ENCODE measurements at places on chromosomes 12 and 14.

GRCh38 chr12:14768823-14769405 is 34.4 kb downstream of the WBP11 start:
- peak; percentile 65 for DNase-seq

DNA sequence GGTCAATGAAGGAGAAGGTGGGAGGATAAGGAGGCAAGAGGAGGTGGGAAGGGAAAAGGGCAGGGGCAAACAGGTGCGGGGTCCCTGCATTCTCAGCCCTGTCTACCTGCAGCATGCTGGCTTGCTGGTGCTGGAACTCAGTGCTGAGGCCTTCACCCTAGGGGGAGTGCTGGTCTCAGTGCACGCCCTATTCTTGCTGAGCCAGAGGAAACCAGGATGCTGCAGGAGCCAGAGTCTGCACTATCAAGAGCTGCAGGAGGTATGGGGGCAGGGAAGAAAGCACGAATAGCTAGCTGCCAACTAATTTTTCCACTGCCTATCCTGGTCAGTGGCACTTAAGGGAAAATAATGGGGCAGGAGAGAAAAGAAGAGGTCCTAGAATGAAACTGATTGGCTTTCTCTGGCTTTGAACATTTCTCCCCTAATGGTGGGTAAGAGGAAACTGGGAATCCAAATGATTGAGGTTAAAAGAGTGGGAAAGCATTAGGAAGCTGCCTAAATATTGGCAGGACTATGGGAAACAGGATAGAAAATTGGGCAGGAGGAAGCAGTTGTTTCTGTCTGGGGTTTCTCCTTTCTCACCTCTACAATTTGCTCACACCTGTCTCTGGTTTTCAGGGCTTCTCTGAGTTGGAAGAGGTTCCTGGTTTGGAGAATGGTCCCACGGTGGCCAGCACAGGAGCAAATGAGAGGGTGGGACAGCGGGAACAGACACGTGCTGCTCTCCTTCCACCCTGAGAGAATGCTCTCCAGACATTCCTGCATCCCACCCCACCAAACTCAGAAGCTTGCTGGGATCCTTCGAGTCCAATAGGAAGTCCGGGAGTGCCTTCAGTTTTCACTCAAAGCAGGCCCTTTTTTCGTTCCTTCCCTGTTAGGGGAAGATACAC is 1.9 kb downstream of the TMEM253 start:
- DNase-seq, result no peak

- DNase-seq, result peak; percentile 83
Observed at GRCh38 chr12:29147731-29148595, 1.1 kb upstream of the FAR2 start.

- no peak for DNase-seq
Observed at GRCh38 chr12:93663006-93663728, 14.0 kb upstream of the CRADD start.

DNA sequence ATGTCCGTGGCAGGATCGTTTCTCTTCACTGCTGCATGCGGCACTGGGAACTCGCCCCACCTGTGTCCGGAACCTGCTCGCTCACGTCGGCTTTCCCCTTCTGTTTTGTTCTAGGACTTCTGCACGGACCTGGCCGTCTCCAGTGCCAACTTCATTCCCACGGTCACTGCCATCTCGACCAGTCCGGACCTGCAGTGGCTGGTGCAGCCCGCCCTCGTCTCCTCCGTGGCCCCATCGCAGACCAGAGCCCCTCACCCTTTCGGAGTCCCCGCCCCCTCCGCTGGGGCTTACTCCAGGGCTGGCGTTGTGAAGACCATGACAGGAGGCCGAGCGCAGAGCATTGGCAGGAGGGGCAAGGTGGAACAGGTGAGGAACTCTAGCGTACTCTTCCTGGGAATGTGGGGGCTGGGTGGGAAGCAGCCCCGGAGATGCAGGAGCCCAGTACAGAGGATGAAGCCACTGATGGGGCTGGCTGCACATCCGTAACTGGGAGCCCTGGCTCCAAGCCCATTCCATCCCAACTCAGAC is 1.2 kb downstream of the FOS start:
- DNase-seq, result peak; percentile 82

GRCh38 chr14:64841121-64841651 is 38.5 kb downstream of the SPTB start:
- DNase-seq, result no peak

DNA sequence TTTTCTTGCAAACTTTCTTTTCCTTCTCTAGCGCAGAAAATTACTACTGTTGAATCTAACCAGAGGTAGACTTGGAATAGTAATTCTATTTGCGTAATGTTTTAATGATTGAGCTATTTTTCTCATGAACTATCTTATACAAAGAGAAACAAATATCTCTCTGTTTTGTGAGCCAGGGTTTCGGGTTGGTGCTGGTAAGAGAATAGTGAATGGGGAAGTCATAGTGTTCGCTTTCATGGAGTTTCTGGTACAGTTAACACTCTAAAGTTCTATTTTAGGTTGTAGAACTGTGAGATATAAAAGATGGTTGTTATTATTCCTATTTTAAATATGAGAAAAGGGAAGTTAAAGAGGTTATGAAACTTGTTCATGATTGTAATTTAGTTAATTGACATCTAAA is 6.6 kb downstream of the CLEC1B start:
- DNase-seq, result no peak

Measured in sigmoid colon (tissue), 7 donors.